T-cell (primary cell): ENCODE measurements at places on chromosomes 4 and X.

DNA sequence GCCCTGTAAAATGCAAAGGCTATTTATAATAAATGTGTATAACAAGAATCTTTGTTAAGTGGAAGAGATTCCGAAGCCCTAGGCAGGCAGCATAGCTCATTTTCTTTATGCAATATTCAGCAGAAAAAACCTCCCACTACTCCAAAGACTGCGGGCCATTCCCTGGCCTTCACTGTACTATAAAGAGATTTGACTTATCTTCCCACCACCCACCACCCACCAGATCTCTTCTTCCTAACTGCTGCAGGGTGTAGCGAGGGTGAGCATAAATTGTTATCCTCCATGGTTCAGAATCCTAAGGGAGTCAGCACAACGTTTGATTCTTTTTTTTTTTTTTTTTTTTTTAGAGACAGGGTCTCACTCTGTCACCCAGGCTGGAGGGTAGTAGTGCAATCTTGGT, 114.8 kb downstream of the NSUN7 start:
- no peaks in the 10 kb centered on the region for H3K4me1 ChIP-seq
- H3K4me3 ChIP-seq, result no peak overlapping the region
- H3K27me3 ChIP-seq, result peaks cover 13% of the 10 kb centered on the region
- H3K27ac ChIP-seq, result no peak overlapping the region

DNA sequence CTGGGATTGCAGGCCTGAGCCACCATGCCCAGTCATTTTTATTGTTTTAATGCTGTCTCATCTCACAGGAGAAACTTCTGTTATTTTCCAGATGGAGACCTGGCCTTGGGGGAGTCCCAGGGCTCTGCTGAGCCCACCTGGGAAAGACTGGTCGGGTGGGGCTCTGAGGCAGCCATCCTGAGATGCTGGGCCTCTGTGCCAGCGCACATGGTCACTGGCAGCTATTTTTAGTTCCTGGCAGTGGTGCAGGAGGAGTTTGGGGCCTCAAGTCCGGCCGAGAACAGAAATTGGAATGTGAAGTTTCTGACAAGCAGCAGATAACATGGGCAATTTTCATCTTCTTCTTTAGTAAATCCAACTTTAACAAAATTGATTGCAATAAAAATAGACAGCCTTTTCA, 44.5 kb downstream of the SORCS2 start:
- peaks cover 23% of the 10 kb centered on the region for H3K27me3 ChIP-seq
- no peak for DNase-seq
- no peak overlapping the region for H3K4me3 ChIP-seq
- no peaks in the 10 kb centered on the region for H3K4me1 ChIP-seq
- H3K36me3 ChIP-seq, result no peaks in the 10 kb centered on the region

GRCh38 chr4:186666750-186667149, 56.9 kb downstream of the FAT1 start:
- no peaks in the 10 kb centered on the region for H3K27me3 ChIP-seq
- DNase-seq, result no peak
- H3K4me3 ChIP-seq, result no peak overlapping the region
- no peaks in the 10 kb centered on the region for H3K4me1 ChIP-seq
- no peaks in the 10 kb centered on the region for H3K36me3 ChIP-seq

GRCh38 chr4:14568351-14568750, 433.9 kb upstream of the CPEB2 start:
- no peaks in the 10 kb centered on the region for H3K27me3 ChIP-seq
- H3K27ac ChIP-seq, result no peak overlapping the region
- H3K4me1 ChIP-seq, result no peaks in the 10 kb centered on the region
- DNase-seq, result no peak

GRCh38 chr4:102404431-102404969, 59.2 kb upstream of the SLC39A8 start:
- H3K27ac ChIP-seq, result no peak overlapping the region
- H3K4me3 ChIP-seq, result no peak overlapping the region
- no peaks in the 10 kb centered on the region for H3K36me3 ChIP-seq
- H3K4me1 ChIP-seq, result no peaks in the 10 kb centered on the region
- H3K27me3 ChIP-seq, result no peaks in the 10 kb centered on the region

DNA sequence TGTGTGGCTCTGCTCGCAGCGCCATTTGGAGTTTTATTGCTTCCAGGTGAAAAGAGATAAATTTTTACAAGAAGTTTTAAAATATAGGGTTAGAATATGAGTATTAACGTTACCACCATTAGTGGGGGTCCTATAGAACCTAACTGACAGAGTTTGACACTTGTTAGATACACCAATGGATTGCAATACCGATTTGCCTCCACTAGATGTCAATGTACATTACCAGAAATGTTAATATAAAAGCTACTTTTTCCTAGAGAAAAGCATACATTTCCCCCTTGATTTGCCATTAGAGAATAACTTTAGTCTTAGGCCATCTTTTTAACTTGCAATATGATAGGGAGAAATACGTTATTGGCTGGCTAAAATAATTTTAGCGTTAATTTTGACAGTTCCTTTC, 108.4 kb downstream of the LINC00632 start:
- H3K4me1 ChIP-seq, result no peaks in the 10 kb centered on the region
- H3K27ac ChIP-seq, result no peak overlapping the region
- H3K27me3 ChIP-seq, result no peaks in the 10 kb centered on the region
